ENCODE measurements at places on chromosomes 4 and X.
A peak's percentile ranks its signal among the peaks of the same experiment; 100 is the strongest.

- DNase-seq, result no peak
These were observed 590 bp upstream of the NAF1 start for GRCh38 chr4:163167333-163167626.

DNA sequence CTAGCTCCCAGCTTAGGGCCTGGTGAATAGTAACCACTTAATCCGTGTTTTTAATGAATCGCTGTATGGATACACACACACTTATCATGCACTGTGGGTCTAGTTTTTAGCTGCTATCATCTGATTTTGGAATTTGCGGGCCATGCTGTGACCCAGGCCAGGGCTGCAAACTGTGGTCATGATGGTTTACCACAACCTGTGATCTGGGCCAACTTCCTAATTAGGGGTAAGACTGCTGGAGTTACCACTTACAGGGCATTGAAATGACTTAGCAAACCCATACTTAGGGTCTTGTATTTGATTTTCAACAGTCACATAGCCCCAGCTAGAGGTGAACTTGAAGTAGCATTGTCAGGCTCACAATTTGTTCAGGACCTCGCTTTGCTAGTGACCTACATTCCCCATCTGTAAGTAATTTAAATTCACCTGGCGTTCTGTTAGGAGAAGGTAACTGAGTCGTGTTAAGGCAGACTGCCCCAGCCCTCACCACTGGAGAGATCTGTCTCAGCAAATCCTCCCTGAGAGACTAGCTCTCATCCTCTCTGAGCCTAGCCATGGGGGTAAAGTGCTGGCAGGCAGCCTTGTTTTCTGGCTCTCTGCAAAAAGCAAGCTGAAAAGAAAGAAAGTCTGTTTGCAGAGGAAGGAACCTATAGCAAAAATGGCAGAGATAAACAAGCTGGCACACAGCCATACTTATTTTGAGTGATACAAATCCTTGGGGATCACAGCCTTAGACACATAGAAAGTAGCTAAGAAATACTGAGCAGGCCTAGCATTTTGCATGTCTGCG, 33.8 kb upstream of the EGFL6 start:
- no peak for DNase-seq

DNA sequence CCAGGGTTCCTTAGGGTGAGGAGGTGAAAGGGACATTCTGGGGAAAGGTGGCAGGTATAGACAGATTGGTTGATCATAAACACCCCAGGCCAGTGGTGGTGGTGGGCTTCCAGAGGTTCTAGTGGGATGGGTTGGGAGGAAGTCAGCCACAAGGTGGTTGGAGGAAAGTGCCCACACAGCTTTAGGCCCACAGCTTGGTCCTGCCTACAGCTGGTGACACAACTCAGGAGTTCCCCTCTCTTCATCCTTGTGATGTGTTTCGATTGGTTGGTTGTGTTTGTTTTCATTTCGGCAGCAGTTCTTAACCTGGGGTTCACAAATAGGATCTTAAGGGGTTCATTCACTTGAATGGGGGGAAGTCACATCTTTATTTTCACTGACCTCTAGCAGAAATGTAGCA, 157.0 kb downstream of the TMEM164 start:
- DNase-seq, result no peak

GRCh38 chr4:112593438-112594133, 43.1 kb downstream of the ZGRF1 start:
- no peak for DNase-seq

GRCh38 chr4:143402776-143403552, 66.3 kb downstream of the GAB1 start:
- no peak for DNase-seq

GRCh38 chr4:129335276-129335675, 239.3 kb downstream of the C4orf33 start:
- DNase-seq, result peak; percentile 62

- DNase-seq, result peak; percentile 5
These were observed 203.4 kb downstream of the CCNG2 start for GRCh38 chr4:77360451-77360850.

DNA sequence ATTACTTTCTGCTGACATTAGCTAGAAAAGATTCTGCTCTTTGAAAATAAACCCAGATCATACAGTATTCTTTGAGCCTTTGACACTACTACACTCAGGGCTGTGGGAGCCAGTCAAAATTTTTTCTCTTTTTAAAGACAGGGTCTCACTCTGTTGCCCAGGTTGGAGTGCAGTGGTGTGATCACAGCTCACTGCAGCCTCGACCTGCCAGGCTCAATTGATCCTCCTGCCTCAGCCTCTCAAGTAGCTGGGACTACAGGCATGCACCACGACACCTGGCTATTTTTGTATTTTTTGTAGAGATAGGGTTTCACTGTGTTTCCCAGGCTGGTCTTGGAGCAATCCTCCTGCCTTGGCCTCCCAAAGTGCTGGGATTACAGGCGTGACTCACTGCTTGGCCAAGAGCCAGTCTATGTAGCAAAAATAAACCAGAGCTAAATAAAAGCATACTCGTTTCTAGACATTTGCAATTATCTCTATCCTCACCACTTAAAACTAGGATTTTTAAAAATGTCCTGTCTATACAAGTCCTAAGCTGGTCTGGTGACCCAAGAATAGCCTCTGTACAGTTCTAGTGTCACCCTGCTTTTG, 43.2 kb downstream of the AKAP4 start:
- no peak for DNase-seq

- no peak for DNase-seq
These were observed 581 bp downstream of the DNAJB14 start for GRCh38 chr4:99945718-99946355.

- DNase-seq, result no peak
These were observed 8.9 kb upstream of the DCLK2 start for GRCh38 chr4:150069353-150069752.

DNA sequence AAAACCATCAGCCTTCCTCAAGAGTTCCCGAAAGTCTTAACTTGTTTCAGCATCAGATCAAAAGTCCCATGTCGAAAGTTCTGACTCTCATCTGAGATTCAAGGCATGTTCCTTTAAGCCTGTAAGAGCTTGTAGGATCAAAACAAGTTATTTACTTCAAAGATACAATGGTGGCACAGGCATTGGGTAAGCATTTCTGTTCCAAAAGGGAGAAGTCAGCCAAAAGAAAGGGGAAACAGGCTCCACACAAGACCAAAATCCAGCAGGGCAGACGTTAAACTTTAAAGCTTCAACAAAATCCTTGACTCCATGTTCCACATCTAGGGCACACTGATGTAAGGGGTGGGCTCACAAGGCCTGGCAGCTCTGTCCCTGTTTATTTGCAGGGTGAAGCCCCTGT, 91.7 kb downstream of the FHDC1 start:
- no peak for DNase-seq

DNA sequence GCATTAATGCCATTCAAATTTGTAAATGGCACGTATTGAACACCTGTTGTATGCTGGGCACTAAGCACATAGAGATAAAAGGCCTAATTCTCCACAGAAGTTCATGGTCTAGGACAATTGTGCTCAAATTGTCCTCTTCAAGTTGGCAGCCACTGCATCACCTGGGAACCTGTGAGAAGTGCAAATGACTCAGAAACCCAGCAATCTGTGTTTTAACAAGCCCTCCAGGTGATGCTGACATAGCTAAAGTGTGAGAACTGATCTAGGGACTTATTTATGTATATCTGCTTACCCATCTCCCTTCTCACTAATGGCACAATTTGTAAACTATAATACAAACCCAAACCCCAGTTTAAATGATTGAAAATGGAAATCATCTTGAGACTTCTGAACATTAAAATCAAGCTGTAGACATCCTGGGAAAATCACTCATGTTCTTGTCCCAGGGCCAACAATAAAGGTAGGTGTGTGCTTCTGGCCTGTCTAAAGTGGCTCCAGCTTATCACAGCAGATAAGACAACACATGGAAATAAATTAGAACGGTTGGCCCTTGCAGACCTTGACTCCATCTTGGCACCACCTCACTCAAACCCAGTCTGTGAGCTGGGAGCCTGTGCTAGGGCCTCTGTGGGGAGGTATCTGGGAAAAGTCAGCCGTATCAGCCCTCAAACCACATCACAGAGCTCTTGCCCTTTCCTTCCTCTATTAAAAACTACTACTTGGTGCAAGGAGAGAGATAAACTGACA, 46.8 kb downstream of the UCHL1 start:
- DNase-seq, result no peak

DNA sequence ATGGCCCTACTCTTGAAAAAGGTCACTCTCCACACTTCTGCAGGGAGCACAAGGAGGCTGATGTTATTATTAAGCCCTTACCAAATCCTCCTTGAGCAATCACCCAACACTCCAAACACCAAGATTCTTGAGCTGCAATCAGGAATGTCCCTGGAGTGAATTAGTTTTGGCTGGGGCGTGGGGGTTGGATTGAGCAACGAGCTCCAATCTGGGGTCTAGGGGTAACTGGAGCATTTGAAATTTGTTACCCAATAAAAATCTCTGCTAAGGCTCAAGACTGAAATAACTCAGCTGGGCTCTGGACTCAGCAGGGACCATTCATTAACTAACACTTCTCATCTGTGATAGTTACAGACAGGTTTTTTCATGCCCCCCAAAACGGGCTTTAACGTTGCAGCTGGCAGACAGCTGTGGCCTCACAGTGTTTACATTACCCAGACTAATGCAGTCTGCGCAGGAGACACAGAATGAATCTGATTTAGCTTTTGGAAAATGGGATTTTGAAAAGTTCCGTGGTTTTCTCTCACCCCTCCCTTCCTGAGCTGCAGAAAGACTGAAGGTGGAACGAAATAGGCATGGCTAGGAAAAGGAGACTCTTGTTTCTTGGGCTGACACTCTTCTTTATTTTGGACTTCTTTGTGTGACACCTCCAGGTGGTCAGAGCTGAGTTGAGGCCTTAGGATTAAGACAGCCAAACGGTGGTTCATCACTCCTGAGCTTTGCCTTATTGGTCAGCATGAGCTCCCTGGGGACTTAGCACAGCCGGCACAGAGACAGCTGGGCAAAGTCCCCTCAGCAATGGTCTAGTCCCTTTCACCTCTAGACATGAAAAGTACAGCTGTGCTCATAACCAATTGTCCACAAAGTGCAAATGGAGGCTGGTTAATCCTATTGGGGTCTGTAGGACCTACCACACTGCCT, 26.6 kb downstream of the PLAC1 start:
- no peak for DNase-seq

DNA sequence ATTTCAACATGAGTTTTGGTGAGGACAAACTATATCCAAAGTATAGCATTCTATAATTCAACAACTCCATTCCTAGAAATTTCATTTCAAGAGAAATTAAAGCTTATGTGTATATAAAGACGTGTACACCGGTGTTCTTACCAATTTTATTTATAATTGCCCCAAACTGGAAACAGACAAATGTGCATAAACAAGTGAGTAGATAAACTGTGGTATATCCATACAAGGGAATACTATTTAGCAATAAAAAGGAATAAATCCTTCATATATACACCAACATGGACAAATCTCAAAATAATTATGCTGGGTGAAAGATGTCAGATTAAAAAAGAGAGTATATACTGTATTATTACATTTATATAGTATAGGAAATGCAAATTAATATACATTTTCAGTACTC, 19.9 kb downstream of the HNRNPH2 start:
- DNase-seq, result no peak

Measured in NCI-H2081 treated with DMSO at 0.1 percent for 48 hours (cell line).